ENCODE measurements at places on chromosomes 5 and 9.

DNA sequence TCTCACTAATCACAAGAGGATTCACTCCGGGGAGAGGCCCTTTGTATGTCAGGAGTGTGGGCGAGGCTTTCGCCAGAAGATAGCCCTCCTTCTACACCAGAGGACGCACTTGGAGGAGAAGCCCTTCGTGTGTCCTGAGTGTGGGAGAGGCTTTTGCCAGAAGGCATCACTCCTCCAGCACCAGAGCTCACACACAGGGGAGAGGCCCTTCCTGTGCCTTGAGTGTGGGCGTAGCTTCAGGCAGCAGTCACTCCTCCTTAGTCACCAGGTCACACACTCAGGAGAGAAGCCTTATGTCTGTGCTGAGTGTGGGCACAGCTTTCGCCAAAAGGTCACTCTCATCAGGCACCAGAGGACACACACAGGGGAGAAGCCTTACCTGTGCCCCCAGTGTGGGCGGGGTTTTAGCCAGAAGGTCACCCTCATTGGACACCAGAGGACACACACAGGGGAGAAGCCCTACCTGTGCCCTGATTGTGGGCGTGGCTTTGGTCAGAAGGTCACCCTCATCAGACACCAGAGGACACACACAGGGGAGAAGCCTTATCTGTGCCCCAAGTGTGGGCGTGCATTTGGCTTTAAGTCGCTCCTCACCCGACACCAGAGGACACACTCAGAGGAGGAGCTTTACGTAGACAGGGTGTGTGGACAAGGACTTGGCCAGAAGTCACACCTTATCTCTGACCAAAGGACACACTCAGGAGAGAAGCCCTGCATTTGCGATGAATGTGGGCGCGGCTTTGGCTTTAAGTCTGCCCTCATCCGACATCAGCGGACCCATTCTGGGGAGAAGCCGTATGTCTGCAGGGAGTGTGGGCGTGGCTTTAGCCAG, 27.8 kb downstream of the NUTM2F start:
- no peak for DNase-seq

GRCh38 chr9:114494776-114495569, 10.3 kb downstream of the WHRN start:
- no peak for DNase-seq

DNA sequence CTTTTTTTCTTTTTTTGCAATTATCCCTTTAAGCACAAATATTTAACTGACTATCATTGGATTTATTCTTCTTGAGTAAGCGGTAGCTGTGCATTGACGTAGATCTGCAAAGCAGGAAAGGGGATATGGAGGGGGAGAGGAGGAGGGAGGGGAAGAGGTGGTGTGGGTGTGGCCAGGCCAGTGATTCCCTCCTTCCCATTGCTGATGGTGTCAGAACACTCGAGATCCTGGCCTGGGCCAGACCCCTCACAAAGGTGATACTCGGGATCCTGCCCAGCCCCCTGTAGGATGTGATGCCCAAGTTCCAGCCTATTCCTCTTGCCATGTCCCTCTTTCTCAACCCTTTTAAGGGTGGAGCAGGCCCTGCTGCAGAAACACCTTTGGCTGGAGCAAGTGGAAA, 9.9 kb downstream of the SLC36A3 start:
- DNase-seq: no peak

- no peak for DNase-seq
These were observed 210.5 kb downstream of the FSTL4 start for GRCh38 chr5:133401731-133402347.

DNA sequence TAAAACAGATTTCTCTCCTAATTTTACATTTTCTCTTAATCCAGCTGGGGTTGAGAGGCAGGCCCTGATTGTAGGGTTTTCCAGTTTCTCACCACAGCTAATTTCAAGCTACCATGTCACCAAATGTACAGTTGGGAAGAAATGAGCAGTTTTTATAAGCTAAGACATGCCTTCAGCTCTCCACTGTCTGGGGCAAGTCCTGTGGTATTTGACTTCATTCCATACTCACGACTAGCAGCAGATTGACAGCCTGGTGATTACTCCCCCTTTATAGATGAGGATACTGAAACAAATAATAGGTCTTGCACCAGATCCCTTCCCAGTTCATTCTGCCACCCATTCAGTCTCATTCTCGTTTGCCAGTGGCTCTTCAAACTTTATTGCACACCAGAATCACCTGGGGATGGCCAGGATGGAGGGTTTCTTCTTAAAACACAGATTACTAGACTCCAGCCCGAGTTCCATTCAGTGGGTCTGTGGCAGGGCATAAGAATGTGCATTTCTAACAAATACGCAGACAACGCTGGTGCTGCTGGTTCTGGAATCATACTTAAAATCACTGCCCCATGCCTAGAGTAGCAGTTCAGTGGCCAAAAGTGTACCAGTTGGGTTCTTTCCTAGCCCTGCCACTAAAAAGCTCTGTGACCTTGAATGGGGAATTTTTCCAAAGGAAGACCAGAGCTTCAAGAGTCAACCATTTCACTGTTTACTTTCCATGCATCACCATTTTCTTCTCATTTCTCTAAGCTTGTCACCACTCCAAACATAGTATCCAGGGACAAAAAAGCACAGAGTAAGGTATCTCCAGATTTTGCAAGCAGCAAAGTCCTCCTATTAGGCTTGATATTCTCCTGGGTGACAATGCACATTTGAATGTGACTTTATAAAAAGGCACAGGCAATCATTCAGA, 64.3 kb downstream of the CSNK1A1 start:
- no peak for DNase-seq

GRCh38 chr9:114720086-114720676, 38.2 kb upstream of the TEX48 start:
- peak; percentile 58 for DNase-seq

GRCh38 chr9:127457191-127457878, 6.0 kb downstream of the LRSAM1 start:
- DNase-seq: no peak

DNA sequence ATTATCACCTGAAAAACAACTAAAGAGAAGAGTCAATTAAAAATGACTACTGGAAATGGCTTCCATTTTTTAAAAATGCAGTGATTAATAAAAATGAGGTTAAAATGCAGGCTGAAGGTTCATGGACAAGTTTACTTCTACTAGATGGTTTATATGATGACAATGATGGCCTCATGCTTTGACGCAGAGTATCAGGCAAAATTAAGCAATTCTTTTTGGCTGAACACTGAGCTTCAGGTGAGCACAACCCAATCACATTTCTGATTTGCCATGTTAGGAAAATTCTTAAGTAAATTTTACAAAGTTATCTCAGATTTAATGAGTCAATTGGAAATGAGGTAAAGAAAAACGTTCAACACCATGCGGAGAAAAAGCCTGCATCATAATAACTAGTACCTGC, 22.3 kb downstream of the DMGDH start:
- no peak for DNase-seq

- no peak for DNase-seq
These were observed 209.9 kb upstream of the VLDLR start for GRCh38 chr9:2411459-2412215.

- no peak for DNase-seq
These were observed 1875.9 kb upstream of the CDH9 start for GRCh38 chr5:28914297-28914696.

DNA sequence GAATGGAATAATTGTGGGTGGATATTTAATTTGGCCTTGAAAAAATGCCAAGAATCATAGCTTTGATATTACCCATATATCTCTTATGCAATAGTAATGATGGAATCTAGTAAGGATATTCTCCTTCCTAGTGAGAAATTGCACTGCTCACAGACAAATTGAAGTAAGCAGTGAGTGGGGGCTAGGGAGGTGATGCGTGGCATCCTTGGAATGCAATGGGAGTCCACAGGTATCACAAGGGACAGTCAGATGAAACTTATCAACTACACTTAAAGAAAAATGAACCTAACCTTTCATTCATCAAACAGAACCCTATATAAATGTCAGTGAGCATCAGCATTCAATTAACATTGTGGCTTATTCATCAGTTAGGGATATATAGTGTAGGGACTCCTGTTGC, 57.8 kb downstream of the IZUMO3 start:
- DNase-seq: no peak

DNA sequence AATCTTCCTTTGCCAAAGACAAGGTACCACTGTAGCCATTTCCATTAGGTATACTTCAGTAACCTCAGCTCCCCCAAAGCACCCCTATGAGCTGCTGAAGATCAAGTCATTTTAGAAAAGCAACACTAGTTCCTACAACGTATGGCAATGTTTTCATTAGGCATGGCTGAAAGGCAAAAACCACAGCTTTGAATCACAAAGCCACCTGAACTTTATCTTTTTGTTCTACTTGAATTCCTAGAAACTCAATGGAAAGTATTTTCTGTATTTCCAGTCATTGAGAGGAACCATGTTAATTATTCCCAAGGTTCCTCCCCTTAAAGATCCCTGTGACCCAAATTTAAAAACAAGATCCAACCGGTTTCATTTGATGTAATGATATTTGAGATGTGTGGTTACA, 152.1 kb downstream of the EFNA5 start:
- DNase-seq: no peak

DNA sequence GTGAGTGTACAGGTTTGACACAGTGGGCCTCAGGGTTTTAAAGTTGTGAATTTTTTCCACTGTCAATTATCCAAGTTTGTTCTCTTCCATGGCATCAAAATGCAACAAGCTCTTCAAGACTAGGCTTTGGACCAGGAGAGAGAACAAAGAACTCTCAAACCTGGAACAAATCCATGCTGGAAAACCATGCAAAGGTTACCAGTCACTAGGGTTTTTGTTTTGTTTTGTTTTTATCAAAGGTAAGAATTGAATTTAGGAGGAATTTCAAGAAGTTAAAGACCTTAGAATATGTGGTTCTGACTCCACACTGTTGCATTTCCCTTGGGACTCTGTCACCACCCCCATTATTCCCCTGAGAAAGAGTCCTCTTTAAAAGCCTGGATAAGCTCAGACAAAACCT, 191.1 kb upstream of the PIK3R1 start:
- DNase-seq: no peak

DNA sequence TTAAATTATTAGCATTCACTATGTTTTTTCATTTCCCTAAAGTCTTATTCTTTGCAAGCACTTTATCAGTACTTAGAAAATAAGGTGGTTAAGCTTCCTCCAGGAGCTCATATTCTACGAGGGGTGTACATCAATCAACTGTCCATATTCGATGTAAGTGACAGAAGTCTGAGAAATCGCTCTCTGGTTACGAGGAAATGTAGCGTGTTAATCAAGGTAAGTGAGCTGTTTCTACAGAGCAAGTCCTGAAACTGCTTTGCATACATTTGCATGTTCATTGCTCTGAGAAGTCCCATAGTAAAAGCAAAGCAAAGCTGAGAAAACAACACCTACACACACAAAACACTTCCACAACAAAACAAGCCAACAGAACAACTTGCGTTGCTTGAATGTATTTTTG, 893.9 kb upstream of the DMAC1 start:
- no peak for DNase-seq

DNA sequence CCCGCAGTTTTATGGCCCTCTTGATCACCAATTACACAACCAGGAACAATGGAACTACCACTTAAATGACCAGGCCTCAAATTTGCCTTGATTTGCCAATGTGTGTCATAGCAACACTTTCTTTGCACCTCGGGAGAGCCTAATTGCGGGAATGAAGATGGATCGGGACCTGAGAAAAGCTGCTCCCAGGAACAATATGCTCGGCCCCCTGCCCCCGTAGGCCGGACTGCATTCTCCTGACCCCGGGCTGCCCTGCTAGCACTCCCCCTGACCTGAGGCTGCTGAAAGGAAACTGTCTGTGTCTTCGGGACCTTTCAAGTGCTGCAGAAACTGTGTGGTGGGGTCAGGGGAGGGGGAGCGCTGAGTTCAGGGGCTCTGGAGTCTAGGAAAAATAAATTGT, 294.3 kb upstream of the IRX1 start:
- no peak for DNase-seq

DNA sequence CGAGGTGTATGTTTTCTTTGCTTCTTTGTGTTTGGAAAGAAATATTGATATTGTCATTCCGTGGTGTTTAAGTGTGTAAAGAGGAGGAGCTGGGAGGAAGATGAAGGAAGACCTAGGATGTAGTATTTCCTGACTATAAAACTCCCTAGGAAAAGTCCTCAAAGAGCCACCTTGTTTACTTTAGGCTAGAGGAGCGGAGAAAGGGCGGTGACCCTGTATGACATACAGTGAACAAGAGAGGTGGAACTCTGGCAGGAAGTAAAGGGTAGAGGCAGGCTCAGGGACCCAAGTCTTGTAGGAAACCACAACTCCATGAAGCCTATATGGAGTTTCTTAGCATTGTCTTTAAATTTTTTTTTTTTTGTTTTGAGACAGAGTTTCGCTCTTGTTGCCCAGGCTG, 303.9 kb downstream of the DOCK8 start:
- no peak for DNase-seq

- peak; percentile 99 for DNase-seq
These were observed 29.8 kb upstream of the GGTA1 start for GRCh38 chr9:121529237-121529987.

Data from MG63 (cell line).